Right renal pelvis (tissue), 4 donors: ENCODE measurements at places on chromosomes 4 and X.

DNA sequence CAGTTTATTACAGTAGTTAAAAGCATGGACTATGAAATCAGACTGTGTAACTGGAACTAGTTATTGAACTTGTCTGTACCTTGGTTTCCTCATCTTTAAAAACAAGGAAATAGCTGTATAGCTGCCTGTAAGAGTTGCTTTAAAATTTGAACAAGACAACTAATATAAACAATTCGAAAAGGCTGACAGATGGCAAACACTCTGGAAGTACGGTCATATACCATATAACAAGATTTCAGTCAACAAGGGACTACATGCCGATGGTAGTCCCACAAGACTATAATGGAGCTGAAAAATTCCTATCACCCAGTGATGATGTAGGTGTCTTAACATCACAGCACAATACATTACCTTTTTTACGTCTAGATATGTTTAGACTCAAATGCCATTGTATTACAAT lies 78.7 kb downstream of the CNOT6L start:
- DNase-seq = no peak

GRCh38 chr4:56641494-56642051 lies 39.5 kb downstream of the HOPX start:
- no peak for DNase-seq

- no peak for DNase-seq
These were observed 129.0 kb upstream of the FAM47B start for GRCh38 chrX:34813618-34814017.

GRCh38 chrX:98067611-98068010 lies 1183.9 kb downstream of the RPA4 start:
- no peak for DNase-seq

GRCh38 chr4:18214411-18215055 lies 193.0 kb upstream of the LCORL start:
- no peak for DNase-seq
